AG04449 (cell line): ENCODE measurements at places on chromosomes 16 and 17.

GRCh38 chr16:21702276-21702675 is 38.5 kb downstream of the OTOA start:
- DNase-seq = no peak

- DNase-seq = no peak
These were observed 6.0 kb upstream of the TBX21 start for GRCh38 chr17:47726796-47727703.

DNA sequence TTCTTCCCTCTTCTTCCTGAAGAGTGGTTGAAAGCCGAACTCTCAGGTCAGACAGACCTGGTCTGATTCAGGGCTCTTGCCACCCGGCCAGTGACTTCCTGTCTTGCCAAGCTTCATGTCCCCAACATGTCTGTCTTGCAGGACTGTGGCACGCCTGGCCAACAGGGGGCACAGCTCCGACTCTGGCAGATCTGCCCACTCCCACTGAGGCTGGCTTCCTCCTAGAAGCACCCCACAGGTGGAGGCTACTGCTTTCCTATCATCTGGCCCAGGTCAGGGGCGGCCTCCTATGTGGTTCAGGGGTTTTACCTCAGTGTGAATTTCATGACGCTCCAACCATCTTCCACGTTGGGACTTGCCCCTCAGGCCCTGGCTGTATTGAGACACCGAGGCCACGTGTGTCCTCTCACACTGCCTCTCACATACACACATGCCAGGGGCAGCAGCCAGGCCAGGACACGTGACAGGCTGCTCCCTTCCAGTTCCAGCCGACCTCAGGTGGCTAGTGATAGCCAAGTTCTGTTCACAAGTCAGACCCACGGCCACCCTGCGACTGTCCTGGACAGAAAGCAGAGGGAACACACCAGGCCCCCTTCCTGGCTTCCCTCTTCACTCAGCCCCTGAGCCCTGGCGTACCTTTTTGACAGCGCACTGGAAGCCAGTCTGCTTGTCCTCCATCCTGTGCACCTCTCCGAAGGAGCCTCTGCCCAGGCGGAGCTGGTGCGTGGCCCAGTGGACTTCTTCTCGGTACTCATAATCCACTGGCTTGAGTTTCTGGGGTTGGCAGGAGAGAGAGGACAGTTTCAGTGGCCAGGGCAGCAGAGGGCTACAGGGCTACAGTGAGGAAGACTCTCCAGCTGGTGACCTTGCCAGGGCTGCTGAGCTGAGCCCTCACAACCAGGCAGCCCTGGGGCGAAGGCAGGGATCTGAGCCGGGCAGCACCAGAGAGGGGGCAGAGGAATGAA is 22.6 kb upstream of the SPATA32 start:
- no peak for DNase-seq

DNA sequence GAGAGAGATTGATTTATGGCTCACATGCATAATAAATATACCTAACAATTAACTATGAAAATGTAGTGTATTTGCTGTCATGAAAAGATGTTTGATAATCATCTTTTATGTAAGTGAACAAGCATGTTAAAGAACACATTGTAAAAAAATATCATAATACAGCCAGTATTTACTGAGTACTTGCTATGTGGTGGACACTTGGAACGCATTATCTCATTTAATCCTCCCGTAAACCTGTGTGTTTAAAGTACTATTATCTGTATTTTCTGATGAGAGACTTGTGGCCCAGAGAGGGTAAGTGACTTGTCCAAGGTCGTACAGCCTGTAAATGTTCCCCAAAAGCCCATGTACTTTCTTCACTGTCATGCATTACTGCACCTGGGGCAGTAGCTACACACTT is 70.7 kb downstream of the PRKCA start:
- DNase-seq = no peak

DNA sequence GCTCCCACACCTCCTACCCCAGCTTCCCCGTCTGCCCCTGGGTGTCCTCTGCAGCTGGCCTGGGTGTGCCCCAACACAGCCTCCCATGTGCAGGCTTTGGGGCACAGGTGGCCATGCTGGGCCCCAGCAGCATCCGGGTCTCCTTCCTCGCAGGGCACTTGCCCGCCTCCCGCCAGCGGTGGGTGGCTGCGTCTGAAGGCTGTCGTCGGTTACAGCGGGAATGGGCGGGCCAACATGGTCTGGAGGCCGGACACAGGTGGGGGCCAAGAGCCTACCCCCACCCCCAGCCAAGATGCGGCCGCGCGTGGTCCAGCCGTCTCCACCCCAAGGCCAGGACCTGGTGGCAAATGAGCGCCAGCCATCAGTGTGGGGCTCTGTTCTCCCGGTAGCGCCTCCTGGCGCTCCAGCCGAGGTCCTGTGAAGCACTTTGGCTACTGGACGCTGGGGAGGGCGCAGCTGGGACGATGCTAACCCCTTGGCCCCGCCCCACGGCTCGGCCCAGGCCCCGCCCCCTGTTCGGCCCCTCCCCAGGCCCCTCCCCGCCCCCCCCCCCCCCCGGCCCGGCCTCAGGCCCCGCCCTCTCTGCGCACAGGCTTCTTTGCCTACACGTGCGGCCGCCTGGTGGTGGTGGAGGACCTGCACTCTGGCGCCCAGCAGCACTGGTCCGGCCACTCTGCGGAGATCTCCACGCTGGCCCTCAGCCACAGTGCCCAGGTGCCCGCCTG is 7.3 kb upstream of the RHOT2 start:
- DNase-seq = no peak

DNA sequence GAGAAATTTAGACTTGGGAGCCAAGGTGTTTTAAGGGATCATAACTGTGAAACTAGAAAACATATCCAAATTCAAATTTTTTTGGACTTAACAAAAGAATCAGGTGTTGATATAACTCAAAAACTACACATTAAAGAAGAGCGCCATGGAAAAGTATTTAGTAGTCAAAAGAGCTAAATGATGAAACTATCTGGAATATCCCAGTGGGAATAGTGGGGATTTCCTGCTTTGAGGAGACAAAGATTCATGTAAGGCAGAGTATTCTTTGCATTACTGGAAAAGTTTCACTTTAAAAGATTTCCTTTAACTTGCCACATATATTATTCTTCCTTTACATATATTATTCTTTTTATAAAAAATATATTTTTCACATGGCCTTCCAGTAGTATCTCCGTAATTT is 40.3 kb upstream of the VPS4A start:
- no peak for DNase-seq

- DNase-seq = no peak
These were observed 715 bp downstream of the TLCD3A start for GRCh38 chr17:732902-733720.

DNA sequence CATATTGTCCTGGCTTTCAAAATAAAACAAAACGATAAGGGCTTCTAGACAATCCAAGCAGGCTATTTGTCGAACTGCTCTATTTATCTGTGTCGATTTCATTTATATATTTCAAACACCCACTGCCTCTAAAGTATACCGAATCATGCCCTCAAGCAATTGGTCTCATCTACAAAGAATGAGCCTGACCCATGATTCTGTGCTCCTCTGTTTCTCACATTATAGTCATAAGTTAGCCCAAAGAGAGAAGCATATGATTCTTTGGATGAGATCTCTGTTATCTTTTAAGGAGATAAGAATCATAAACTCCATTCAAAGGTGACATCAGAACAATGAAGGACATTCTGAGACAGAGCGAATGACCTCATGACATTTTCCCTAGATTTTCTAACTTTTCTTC is 191.1 kb downstream of the MAP2K6 start:
- no peak for DNase-seq

DNA sequence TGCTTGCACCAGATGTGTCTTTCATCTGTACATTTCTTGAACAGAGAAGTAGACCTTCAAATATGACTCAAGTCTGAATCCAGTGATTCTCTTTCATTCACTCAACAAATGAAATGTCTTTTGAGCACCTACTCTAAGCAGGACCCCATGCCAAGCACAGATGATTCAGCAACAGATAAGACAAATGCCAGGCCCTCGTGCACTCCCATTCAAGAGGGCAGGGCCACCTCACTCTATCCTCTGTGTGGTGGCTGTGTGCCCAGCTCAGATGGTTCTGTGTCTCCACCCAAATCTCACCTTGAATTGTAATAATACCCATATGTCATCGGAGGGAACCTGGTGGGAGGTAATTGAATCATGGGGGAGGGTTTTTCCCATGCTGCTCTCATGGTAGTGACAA is 74.1 kb upstream of the NKD1 start:
- no peak for DNase-seq

DNA sequence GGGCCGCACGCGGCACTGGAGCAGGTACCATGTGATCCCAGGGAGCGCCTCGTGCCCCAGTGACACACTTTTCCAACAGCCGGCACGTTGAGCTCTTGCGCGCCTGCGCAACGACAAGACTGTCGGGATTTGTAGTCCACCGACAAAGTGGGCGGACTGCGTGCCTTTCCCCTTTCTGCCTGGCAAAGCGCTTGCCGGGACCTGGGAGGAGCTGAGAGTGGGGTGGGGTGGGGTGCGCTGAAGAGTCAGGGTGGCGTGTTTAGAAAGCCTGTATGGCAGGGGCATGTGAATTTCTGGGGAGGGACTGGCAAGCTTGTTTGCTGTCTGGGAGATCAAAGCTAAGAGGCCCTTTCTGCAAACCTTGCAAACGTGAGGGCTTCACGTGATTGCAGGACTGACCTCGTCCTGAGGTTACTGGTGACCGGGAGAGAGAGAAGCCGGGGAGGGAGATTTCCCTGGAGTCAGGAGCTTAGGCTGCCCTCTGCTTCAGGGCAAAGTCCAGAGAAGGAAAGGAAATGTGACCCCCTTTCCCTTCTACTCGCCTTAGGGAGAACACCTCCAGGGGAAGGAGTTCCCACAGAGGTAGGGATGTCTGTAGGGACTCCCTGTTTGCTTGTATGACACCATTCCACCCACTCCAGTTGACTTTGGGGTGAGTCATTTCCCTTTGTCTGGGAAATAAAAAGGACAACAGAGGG is 429 bp upstream of the NR1D1 start:
- DNase-seq = peak; percentile 89

DNA sequence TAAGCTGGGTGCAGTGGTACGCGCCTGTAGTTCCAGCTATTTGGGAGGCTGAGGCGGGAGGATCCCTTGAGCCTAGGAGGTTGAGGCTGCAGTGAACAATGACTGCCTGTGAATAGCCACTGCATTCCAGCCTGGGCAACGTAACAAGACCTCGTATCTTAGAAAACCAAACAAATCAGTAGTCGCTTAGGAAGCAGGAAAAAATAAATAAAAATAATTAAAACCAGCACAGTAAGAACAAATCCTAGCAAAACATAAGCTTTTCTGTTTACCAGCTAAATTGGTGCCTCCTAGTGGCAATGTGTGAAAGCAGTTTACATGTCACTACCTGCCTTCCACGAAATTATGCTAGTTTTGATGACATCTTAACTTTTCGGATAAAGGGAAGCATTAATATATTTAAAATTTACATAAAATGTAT is 1.3 kb downstream of the ARMC5 start:
- no peak for DNase-seq

DNA sequence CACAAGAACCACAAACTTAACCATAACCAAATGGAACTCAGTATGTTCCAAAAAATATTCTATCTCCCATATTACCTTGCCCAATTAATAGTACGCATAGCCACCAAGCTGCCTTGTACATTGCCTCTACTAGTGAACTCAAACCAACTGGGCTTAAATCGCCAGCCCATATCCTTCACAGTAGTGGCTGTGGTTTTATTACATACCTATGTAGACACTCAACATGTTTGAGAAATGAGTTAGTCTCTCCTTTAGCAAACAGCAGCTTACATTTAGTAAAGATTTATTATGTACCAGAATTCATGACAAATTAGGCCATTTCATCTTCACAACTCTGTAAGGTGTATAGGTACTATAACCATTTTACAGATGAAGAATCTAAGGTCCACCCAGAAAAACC is 41.4 kb downstream of the GRB2 start:
- peak; percentile 54 for DNase-seq

- DNase-seq = no peak
These were observed 204.7 kb upstream of the HSBP1 start for GRCh38 chr16:83602761-83603722.

DNA sequence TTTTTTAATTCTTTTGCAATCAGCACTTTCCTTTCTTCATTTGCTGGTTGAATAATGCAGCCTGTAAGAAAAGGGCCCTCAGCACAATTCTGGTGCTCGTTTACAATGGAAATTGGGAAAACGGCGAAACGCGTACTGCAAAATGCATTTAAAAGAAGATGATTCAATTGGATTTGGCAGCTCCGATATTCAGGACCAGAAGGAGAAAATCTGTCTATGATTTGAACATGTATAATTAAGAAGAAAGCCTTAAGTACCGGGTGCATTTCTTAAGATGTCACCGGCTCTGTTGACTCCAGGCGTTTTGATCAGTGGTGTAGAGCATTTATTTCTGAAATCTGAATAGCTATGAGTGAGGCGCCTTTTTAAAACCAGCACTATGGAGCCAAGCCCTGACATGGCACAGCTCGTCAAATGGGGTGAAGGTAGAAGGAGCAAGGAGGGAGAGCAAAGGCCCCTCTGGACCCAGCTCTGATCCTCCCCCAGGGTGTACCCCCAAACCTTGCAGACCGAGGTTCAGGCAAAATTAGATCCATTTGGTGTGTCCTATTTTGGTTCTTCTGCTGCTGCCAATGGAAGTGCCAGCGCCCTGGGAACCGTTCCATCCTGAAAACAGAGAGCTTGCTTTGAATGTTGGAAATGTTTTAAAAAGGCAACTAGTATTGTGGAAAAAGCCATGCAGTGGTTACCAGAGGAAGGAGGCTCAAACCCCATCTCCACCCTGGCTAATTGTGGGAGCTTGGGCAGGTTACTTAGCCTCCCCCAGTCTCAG is 161.4 kb upstream of the RPL38 start:
- DNase-seq = no peak

DNA sequence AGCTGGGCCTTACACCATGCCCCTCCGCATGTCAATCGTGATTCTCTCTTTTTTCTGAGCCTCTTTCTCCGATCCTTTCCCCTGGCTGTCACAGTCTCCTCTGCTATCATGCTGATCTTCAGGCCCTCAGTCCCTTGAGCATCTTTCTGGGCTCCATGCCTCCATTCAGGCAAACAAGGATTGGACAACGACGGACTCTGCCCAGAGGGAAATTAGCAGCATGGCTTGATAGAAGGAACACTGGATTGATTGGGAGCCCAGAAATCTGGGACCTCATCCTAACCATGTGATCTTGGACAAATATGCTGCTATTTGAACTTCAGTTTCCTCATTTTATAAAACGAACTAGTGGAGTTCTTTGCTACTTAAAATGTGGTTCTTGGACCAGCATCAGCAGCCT is 19.6 kb upstream of the PHF12 start:
- DNase-seq = no peak

- no peak for DNase-seq
These were observed 841 bp upstream of the IGFALS start for GRCh38 chr16:1794221-1794871.

GRCh38 chr17:75617675-75618074 is 15.6 kb upstream of the SMIM5 start:
- no peak for DNase-seq
